GF-D8 (cell line): ENCODE measurements at places on chromosomes 16 and 17.

- DNase-seq, result no peak
Observed at GRCh38 chr17:64337676-64338075, 53.0 kb downstream of the PECAM1 start.

DNA sequence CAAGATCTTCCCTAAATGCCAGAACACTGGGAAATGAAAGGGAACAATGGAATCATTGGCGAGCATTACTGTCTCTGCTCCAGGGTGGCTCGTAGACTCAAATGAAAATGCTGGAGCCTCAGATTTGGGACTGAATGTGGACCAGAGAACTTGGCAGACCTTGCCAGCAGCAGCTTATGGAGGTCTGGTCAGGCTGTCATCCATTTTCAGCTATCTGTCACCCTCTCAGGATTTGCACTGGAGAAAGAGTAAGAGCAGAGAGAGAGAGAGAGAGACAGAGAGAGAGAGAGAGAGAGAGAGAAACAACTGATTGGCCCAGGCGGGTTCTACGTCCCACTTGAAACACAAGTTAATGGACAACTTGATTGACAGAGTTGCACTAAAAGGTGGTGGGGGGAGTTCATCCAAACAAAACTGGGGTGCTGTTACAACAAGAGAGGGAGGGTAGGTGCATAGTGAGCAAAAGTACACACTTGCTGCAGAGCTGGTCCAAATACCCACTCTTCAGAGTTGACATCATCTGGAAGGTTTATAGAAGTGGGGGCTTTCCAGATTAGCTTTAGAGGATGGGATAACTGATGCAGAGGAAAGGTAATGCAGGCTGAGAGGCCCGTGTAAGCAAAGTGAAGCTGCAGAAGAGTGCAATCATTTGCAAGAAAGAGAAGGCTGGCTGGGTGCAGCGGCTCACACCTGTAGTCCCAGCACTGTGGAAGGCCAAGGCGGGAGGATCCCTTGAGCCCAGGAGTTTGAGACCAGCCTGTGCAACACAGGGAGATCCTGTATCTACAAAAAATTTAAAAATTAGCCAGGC is 16.5 kb upstream of the NSMCE1 start:
- DNase-seq, result no peak

DNA sequence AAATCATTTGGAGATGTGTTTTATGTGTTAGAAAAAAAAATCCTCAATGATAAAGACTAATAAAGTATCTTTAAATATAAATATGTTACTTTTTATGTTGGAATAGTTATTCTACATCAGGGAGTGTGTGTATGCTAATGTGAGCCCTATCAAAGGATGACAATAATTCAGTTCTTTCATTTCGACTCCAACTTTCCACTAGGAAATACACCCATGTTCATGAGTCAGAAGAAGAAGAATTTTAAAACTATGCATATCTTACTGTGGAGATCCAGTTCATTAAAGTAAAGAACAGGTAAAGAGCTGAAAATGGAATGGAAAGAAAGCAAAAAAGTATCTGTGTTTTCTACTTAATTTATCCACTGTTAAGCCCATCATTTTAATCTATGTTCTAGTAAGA is 399.8 kb downstream of the KCNJ2 start:
- no peak for DNase-seq

- DNase-seq, result no peak
Observed at GRCh38 chr16:77912617-77913016, 109.7 kb upstream of the CLEC3A start.

DNA sequence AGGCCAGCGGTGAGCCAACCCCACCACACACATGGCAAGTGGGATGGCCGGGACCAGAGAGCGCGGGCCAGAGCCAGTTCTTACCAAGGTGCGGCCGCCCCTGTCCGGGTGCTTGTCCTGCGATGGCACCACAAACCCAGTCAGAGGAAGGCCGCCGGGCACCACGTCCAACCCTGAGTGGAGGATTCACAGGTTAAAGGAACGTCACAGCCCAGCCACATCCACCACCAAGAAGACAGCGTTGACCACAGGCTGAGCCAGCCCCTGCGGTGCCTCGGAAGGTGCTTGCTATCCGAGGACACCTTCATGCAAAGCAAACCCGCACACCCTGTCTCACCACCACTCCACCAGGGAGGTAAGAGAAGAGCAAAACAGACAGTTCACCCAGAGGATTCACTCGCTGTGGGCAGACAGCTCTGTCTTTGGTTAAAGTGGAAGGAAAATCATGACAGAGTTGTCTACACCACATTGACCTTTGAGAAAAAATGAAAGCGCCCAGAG is 15.8 kb downstream of the SLX4 start:
- DNase-seq, result no peak

DNA sequence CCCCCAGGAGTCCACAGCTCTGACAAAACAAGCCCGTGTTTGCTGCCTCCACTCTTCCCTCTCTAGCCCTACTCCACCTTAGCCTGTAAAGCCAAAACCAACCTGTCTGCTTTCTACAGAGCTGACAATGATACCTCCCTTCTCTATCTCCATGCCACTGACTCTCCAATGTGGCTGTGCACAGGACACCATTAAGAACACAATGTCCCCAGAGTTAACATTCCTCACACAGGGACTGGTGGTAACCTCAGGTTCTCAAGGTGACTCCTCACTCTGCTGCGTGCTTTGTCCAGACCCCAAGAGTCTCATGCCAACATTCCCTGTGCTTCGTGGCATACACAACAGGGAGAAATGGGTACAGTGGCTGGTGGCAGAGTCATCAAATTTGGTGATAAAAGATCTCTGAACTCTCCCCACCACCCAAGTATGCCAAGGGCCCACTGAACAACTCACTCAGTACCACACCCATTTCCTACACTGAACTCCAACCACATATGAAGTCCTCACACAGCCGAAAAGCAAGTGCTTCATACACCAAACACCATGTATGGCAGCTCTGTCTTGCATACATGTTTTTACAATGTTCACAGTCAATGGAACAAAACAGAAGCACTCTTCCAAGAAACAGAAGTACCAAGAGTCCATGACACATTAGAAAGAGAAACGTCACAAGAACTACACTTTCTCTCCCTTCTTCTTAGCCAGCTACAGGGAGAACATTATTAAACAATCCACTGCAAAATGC is 21.1 kb downstream of the CSNK2A2 start:
- no peak for DNase-seq

DNA sequence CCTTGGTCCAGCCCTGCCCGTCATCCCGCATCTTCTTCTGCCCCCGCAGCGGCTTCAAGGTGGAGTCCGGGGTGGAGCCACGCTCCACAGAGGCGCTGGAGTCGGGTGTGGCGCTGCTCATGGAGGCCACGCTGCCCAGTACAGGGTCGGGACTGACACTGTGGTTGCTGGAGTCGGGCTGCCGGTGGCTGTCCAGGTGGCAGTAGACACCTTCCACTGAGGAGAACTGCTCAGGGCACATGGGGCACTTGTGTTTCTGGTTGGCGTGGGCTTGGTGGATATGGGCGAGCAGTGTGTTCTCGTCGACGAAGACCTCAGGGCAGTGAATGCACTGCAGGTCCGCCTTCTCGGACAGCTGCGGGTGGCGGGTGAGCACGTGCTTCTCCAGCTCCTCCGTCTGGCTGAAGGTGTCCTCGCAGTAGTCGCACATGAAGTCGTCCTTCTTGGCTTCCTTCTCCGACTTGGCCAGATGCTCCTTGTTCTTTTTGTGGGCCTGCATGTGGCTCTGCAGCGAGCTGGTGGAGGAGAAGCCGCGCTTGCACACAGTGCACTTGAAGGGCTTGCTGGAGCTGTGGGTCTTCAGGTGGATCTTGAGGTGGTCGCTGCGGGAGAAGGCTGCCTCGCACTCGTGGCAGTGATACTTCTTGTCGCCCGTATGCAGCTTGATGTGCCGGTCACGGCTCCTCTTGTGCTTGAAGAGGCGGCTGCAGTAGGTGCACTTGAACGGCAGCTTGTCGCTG is 217.8 kb downstream of the ZNF423 start:
- DNase-seq, result no peak

DNA sequence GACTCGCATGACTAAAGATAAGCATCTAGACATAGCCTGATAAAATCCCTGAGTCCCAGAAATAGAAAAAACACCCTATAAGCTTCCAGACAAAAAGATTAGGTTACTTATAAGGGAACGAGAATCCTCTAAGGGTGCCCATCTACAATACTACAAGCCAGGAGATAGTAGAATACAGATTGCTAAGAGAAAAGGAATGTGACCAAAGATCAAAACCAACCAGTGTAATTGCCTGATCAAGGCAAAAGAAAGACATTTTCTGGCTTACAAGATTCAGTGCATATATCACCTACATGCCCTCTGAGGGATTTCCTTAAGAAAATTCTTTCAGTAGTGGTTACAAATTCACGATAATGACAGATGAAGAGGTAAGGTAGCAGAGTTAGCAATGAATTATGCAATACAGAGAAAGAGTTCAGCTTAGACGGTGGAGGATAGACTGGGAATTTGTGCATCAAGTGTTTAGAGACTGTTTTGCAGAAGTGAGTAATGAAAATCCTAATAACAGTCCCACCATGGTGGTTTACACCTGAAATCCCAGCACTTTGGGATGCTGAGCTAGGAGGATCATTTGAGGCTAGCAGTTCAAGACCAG is 35.0 kb downstream of the BCL7C start:
- no peak for DNase-seq
